ENCODE measurements at places on chromosomes 3 and 15.

- peak; percentile 93 for DNase-seq
Observed at GRCh38 chr15:85692873-85693272, 101.9 kb downstream of the KLHL25 start.

- peak; percentile 39 for DNase-seq
Observed at GRCh38 chr15:34366271-34367065, 528 bp downstream of the LPCAT4 start.

GRCh38 chr15:81895723-81896122 lies 150.1 kb downstream of the MEX3B start:
- no peak for DNase-seq

GRCh38 chr3:126155819-126156218 lies 24.6 kb downstream of the ALDH1L1 start:
- no peak for DNase-seq

DNA sequence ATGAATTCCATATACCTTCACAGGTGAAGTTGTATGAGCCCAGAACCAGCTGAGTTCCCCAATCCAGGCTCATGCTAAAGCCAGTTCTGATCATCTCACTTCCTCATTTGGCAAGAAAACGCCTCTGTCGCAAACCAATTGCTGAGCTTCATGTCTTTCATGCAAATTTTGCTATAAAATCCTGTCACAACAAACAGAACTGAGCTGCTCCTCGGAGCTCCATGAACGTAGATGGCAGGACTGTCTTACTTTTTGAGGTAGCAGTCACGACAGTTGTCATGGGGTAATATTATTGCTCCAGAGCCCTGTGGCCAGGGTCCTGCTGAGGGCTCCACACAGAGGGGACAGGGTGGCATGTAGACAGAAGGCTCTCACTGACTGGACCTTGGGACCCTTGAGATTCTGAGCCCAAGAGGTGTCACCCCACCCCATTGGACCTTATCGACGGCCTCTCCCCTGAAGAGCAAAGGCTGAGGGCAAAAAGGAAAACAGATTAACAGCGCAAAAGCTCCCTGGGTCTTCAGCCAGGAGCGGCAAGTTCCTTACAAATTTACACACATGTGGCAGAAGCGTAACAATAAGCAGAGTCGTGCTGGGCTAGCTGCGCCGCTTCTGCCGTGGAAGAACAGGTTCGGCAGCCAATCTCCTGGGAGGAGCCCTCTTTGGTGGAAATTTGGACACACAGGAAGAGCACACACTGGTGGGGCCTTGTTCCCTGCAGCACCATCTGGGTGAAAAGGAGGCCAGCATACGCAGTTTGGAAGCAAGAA lies 249.2 kb downstream of the OPA1 start:
- DNase-seq, result peak; percentile 7

DNA sequence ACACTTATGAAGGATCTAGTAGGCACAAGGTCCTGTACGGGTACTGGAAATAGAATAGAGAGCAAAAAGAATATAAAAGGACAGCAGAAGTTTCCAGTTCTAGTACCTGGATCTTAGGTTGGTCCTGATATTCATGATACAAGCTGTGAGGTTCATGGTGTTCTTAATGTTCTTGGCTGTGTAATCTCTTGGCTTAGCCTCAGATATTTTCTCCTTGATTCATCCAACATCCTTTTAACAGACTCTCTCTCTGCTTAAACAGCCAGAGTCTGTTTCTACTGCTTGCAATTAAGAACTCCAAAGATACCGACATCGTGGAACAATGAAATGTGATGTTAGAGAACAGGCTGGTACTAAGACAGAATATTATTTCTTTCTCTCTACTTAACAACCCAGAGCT lies 49.9 kb downstream of the CNTN3 start:
- DNase-seq, result no peak

GRCh38 chr3:182710557-182711157 lies 82.6 kb upstream of the ATP11B start:
- DNase-seq, result peak; percentile 48

GRCh38 chr3:46483825-46484224 lies 14.0 kb upstream of the RTP3 start:
- no peak for DNase-seq

GRCh38 chr15:88382482-88382983 lies 84.7 kb downstream of the MRPL46 start:
- DNase-seq, result no peak

GRCh38 chr3:51860703-51861665 lies at the start of gene IQCF2:
TSS of gene IQCF2 (plus strand) at chr3:51861615. CDS start at chr3:51861667, 52 bp downstream.
- no peak for DNase-seq

DNA sequence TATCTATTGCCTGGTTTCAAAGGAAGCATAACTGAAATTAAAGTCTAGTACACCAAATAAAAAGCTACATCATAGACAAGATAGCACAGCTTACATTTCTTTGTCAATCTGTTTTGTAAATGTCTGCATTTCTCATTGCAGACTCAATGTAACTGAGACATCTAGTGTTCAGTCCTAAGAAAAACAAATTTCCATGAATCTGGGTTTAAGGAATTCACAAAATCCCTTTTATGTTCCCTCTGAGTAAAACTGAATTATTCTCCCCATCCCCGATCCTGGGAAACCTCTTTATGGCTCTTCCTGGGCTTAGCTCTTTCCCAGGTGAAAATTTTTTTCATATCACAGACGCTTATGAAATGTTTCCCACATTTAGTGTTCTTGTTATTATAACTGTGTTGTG lies 21.6 kb upstream of the RASA2 start:
- no peak for DNase-seq

All from CD4-positive, alpha-beta T cell treated with Interleukin-4 for 4 hours (primary cell).